Activated B cell treated with CpG ODN at 0.5 μM for 24 hours (primary cell): ENCODE measurements at places on chromosomes 4 and X. TPM values are rescaled to one million over a fixed set of nuclear protein-coding genes. Genes with fewer than 3 reads are reported as not detected.
A peak's percentile ranks its signal among the peaks of the same experiment; 100 is the strongest.

Gene NSDHL
- 17.8 and 18.4 TPM in 2 replicates for total RNA-seq

DNA sequence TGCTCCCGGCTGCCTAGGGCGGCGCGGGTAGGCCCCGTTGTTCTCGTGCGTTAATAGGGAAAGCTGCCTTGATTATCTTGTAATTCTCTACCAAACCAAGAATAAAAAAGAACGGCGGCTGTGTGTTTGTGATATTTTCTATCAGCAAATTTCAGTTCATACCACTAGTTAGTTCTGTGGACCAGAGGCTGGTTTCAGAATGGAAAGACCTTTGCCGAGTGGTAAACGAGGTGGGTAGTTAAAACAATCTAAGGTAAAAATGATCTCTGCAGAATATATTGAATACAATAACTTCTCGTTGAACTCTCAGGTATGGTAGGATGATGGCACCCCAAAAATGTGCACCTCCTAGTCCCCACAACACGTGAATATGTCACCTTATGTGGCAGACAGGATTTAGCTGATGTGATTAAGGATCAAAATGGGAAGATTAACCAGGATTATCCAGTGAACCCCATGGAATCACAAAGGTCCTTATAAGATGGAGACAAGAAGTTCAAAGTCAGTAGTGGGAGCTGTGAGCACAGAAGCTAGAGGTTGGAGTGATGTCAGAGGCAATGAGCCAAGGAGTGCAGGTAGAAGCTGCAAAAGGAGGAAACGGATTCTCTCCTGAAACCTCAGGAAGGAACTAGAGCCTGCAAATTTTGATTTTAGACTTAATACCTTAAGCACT is 574 bp upstream of the CFAP97 start:
- no peak for DNase-seq

GRCh38 chrX:107709266-107709806 is 66.3 kb downstream of the TSC22D3 start:
- no peak for DNase-seq

- no peak for DNase-seq
Observed at GRCh38 chrX:45435481-45435880, 234.8 kb upstream of the DIPK2B start.

- no peak for DNase-seq
Observed at GRCh38 chrX:123256378-123256777, 72.3 kb downstream of the GRIA3 start.

Gene CHRDL1
- total RNA-seq, result not detected in 2 replicates

DNA sequence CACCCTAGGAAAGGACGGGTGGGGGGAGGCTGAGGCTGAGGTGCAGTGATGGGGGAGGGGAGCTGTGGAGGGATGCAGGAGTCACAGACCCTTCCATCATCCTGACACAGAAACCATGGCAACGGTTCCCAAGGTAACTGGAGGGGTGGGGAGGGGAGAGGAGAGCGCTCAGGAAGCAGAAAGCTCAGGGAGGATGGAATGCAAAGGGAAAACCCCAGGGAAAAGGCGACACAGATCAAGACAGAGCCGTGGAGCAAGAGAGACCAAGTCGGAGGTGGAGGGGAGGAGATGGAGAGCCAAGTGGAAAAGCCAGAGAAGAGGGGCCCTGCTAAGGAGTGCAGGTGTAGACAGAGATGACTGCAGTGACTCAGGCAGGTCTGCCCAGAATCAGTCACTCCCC is 14.5 kb downstream of the L1CAM start:
- DNase-seq, result no peak

- no peak for DNase-seq
Observed at GRCh38 chr4:87071401-87071800, 136.6 kb downstream of the AFF1 start.

GRCh38 chr4:13955551-13955950 is 328.0 kb upstream of the BOD1L1 start:
- DNase-seq, result no peak

- no peak for DNase-seq
Observed at GRCh38 chrX:53374222-53374820, 48.1 kb downstream of the SMC1A start.

GRCh38 chrX:107935200-107935599 is 47.0 kb downstream of the TEX13B start:
- no peak for DNase-seq

- DNase-seq, result no peak
Observed at GRCh38 chr4:94006932-94007331, 178.4 kb downstream of the ATOH1 start.

GRCh38 chrX:151806967-151807540 is 72.5 kb downstream of the CNGA2 start:
- DNase-seq, result no peak

DNA sequence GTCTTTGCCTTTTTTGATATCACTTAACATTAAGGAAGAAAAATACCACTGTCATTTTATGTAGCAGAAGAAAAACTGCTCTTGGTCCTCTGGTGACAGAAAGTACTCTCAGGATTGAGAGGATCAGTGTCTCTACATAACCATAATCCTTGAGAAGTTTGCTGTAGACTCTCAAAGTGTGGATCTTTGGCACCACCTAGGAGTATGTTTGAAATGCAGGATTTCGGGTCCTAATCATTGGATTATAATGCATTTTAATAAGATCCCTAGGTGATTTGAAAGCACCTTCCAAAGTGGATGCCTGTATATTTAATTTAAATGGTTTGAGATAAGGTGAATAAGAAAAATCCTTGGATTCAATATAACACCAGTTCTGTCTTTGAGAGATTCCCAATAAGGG is 23.2 kb downstream of the MOB1B start:
- DNase-seq, result no peak

Gene CLNK
- total RNA-seq, result 0.37 and 0.58 TPM in 2 replicates

Gene SLC10A7
- 14.5 and 16.3 TPM in 2 replicates for total RNA-seq

DNA sequence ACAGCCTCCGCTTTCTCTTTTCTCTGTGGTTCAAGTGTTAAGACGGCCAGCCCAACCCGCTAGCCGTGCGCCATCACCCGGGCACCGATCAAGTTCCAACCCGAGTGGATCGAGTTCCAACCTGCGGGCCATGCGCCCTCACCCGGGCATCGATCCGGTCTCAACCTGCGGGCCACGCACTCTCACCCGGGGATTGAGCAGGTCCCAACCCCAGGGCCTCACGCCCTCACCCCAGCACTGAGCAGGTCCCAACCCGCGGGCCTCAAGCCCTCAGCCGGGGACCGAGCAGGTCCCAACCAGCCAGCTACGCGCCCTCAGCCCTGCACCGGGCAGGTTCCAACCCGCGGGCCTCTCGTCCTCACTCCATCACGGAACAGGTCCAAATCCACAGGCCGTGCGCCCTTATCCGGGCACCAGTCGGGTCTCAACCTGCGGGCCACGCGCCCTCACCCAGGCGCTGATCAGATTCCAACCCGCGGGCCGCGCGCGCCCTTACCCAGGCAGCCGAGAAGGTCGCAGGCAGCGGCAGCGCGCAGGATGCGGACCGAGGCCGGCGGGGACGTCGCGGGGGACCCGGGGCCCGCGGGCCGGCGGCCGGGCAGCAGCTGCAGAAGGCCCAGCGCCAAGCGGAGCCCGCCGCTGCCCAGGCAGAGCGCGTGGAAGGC is 443 bp downstream of the GPR143 start:
- DNase-seq, result no peak

DNA sequence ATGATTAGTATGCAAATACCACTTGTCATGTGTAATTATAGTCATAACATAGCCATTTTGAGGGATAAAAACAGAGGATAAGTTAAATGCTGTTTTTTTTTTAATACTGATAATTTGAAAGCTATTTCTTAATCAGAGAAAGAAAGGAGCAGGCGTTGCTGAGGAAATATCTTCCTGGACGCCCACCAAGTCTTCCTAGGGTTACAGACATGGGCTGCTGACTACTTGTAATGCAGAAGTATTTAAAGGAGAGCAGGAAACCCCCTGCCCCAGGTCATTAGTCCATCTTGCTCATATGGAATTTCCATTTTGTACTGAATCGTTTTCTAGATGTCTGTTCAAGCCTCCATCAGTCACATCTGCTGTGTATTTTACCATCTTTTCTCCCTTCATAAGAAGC is 176.2 kb downstream of the ADGRL3 start:
- no peak for DNase-seq

DNA sequence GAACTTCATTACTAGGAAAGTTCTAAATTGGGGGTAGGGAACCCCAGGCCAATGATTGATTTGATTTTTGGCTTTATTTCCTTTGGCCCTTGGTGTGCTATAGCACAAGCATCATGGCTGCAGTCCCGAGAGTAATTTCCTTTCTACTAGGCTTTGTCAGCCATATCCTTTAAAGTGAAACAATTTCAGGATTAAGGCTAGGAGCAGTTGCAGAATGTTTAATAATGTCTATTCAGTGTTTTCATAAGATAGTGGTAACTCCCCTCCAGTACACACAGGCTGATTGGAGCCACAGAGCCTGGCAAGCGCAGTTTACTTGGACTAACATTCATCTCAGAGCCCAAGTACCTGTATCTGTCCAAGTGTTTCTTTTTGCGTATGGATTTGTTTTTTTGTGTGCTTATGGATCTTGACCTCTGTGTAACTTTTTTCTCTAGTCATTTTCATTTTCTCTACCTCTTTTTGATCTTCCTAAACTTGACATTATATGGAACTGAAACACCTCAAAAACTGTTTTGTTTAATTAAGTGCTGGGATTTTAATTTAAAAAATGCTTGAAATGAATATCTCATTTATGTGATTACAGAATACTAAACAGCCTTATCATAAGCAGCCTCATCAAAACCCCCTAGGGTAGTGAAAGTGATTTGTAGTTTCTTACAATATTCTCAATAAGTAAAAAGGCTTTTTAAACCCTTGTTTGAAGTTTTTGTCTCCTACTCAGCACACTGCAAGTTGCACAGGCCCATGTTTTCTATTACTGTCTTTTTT is 7.5 kb downstream of the STIM2 start:
- no peak for DNase-seq

DNA sequence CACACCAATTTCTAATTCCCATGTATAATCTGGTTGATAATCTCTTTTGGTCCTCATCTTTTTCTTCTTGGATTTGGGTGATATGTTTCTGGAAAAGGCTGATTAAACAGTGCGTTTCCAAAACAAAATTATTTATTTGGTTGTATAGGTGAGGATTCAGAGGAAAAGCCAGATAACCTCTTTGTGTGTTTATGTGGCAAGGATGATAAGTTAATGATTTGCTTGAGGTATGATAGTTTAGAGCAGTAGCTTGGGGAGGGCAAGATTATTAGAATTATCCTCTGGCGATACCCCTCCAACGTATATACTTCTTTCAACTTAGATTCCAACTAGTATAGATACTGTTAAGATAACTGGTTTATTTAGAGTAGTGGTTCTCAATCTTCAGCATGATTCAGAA is 53.3 kb downstream of the SLC4A4 start:
- no peak for DNase-seq

- no peak for DNase-seq
Observed at GRCh38 chr4:185786422-185786821, 25.6 kb downstream of the SORBS2 start.

DNA sequence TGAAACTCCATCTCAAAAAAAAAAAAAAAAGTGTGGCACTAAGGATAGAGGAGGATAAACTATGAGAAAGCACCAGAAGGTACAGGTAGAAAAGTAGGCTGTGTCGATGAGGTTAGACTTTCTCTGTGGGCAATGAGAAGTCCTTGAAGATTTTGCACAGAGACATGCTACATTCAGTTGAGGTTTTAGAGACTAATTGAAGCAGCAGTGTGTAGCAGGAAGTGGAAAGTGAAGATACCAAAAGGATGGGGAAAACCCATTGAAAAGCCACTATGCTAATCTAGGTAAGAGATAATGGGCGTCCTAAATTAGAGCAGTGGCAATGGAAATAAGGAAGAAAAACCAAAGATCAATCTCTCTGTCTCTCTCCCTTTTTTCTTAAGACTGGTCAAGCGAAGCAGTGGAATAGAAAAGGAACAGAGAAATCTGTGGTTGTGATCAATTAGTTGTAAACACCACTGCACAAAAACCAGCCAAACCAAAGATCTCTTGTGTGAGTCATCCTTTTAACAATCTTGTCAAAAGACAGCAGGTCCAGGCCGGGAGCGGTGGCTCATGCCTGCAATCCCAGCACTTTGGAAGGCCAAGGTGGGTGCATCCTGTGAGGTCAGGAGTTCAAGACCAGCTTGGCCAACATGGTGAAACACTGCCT is 3.5 kb downstream of the SPINK2 start:
- DNase-seq, result no peak

DNA sequence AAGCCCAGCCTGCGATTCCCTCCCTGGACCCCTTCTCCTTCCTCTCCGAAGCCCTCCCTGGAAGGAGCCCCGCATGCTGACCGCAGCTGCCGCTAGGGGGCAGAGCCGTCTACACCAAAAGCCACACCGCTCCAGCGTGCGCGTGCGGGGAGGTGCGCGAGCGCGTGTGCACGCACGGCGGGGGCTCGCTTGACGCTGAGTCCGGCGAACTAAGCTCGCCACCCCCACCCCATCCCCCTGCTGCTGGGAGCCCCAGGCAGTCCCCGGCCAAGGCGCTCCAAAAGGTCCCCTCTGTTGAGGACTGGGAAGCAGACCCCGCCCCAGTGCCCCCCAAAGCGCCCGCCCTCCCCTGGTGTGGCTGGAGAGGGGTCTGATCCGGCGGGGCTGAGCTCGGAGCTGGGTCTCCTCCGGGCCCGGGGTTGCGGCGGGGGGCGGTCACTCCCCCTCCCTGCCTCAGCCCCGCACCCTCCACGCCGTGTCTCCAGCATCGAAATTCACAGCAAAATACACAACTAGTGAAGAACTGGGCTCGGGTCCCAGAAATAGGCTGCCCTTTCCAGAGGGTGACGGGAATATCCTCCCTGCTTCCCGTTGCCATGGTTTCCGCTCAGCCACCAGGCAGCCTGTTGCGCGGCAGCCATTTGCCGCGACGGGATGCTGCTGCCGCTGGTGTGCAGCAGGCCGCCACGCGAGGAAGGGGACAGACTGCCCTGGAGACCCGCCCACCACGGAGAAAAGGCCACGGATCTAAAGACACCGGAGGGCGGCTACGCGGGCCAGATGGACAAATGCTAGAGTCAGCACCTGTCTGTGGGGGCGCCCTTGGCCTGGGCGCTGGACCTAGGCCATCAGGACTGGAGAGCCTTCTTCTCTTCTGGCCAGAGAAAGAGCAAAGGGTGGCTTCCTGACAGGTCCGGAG is 11.2 kb upstream of the CCNQ start:
- DNase-seq, result peak; percentile 63

DNA sequence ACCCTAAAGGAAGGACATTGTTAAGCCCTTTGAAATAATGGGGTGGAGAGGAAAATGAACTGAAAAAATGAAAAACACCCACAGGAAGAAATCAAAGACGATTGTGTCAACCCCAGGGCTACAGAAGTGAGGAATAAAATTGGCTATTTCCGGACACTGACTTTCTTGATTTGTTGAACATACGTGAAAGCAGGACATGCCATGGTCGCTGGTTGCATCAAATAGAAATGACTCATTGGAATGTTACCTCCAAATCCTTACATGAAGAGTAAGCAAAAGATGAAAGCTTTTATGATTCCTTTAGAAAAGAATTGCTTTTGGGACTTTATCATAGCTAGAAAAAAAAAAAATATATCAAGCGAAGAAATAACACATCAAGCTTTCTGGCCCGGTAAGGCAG is 75.3 kb downstream of the DCUN1D4 start:
- DNase-seq, result no peak
